ENCODE measurements at places on chromosomes 11 and 22.

DNA sequence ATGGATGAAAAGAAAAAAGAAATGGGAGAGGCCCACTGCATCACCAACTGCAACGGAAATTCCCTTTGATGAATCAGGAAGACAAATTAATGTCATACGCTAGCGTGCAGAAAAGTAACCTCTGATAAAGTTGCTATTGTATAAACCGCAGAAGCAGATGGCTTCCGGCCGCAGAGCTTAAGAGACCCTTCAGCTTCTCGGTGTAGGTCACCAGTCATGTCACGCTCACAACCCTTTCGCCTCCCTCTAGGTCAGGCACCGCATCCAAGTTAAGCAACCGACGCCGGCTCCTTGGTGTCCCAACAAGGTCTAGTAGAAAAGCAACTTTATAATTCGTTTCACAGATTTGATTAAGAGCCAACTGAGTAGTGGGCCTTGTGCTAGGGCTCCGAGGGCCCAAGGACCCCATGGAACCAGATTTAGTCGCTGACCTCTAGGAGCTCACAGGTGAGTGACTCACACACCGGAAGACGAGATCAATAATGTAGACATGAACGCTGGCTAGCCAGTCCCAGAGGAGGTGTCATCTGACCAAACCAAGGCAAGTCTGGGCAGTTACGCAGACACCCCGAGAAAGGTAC is 1.2 kb upstream of the ZFP91 start:
- H3K4me1 ChIP-seq: peaks cover 5% of the 10 kb centered on the region
- peak; percentile 84 for DNase-seq
- peak overlapping the region; percentile 94 for H3K4me3 ChIP-seq
- H3K27ac ChIP-seq: peak overlapping the region; percentile 98
- H3K27me3 ChIP-seq: no peaks in the 10 kb centered on the region
- H3K36me3 ChIP-seq: no peaks in the 10 kb centered on the region

- no peaks in the 10 kb centered on the region for H3K36me3 ChIP-seq
- no peak overlapping the region for H3K4me3 ChIP-seq
- no peak overlapping the region for H3K27ac ChIP-seq
- no peak for DNase-seq
- peaks cover 6% of the 10 kb centered on the region for H3K4me1 ChIP-seq
- H3K27me3 ChIP-seq: no peaks in the 10 kb centered on the region
Measured at GRCh38 chr22:36148411-36148810, 12.1 kb downstream of the APOL3 start.

GRCh38 chr11:121393855-121394254 is 58.3 kb upstream of the SORL1 start:
- H3K36me3 ChIP-seq: no peaks in the 10 kb centered on the region
- no peaks in the 10 kb centered on the region for H3K4me1 ChIP-seq
- no peak for DNase-seq
- no peak overlapping the region for H3K4me3 ChIP-seq
- no peaks in the 10 kb centered on the region for H3K27me3 ChIP-seq

DNA sequence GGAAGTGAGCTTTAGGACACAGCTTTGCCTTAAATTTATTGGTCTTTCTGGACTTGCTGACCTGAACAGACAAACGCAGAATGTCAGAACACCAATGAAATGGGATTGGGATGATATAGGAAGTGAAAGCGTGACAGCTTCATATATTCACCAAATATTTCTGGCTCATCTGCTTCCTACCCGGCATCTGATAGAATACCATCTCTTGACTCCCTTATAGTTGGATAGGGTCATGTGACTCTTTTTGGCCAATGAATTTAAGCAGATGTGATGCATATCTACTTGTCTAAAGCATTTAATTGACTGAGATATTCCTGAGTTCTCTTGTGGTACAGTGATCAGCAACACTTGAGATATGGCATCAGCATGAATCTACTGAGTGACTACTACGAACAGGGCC is 2.5 kb upstream of the CAPRIN1 start:
- no peaks in the 10 kb centered on the region for H3K36me3 ChIP-seq
- no peak for DNase-seq
- no peak overlapping the region for H3K27ac ChIP-seq
- no peaks in the 10 kb centered on the region for H3K27me3 ChIP-seq
- peaks cover under 1% of the 10 kb centered on the region for H3K4me1 ChIP-seq

GRCh38 chr11:121063728-121064127 is 37.3 kb upstream of the TECTA start:
- no peaks in the 10 kb centered on the region for H3K4me1 ChIP-seq
- H3K27me3 ChIP-seq: no peaks in the 10 kb centered on the region
- DNase-seq: no peak
- no peak overlapping the region for H3K4me3 ChIP-seq
- no peak overlapping the region for H3K27ac ChIP-seq
- H3K36me3 ChIP-seq: peaks cover 15% of the 10 kb centered on the region

GRCh38 chr22:49719046-49719445 is 108.6 kb downstream of the BRD1 start:
- H3K36me3 ChIP-seq: no peaks in the 10 kb centered on the region
- H3K4me1 ChIP-seq: no peaks in the 10 kb centered on the region
- H3K27ac ChIP-seq: no peak overlapping the region
- DNase-seq: peak; percentile 45

DNA sequence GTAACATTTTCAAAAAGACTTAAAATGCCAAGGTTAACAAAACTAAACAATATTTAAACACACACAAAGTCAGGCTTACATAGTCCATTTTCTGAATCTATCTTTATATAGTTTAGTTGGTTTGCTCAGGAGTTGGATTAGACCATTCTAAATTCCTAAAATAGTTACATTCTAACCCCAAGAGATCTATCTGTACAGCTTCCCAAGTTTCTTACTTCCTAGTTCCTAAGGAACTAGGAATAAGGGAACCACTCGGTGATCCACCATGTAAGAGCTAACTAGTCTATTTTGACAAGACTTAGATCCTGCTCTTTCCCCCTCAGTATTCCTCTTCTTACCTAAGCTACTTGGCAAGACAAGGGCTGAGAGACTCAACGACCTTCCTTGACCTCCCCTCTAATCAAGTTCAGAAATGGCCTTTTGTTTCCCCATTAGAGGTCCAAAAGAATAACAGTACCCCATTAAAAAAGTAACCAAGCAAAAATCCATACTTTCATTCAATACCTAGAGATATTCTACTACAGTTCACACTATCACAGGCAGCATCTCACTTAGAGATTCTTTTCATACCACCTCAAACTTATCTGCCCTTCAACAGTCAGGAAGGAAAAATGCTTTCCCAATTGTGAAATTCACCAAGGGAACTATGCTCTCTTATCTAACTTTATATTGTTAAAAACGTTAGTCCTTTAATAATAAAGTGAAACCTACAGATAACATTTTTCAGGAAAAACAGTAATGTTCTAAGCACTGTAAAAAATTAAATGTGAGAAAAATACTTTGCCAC is 253.1 kb downstream of the TTC28 start:
- no peaks in the 10 kb centered on the region for H3K27me3 ChIP-seq
- no peak for DNase-seq
- no peaks in the 10 kb centered on the region for H3K4me1 ChIP-seq
- no peaks in the 10 kb centered on the region for H3K36me3 ChIP-seq

DNA sequence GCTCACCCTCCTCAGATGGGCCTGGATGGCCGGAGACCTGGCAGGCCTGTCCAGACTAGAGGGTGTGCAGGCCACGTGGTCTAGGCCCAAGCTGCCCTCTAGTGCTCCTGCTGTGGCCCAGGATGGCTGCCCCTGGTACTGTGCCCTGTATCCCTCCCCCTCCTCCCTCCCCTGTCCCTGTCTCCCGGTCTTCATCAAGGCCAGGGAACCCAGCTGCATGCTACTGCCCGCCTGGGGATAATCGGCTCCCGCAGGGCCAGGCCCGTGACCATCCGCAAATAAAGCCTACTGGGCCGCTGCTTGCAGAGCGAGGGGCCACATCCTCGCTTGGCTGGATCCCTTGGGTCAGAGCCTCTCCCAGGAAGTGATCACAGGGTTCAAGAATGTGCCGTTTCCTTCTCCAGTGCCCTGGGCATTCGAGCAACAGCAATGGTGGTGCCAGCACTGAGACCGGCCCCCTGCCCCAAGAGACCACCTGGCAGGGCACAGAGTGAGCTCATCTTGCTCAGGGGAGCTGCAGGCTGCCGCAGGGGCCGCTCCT is 51.1 kb downstream of the WNT7B start:
- H3K4me1 ChIP-seq: no peaks in the 10 kb centered on the region
- no peak overlapping the region for H3K4me3 ChIP-seq
- H3K27me3 ChIP-seq: no peaks in the 10 kb centered on the region
- no peaks in the 10 kb centered on the region for H3K36me3 ChIP-seq
- no peak for DNase-seq
- no peak overlapping the region for H3K27ac ChIP-seq

GRCh38 chr11:116890193-116890592 is 52.8 kb upstream of the APOA1 start:
- H3K36me3 ChIP-seq: no peaks in the 10 kb centered on the region
- H3K27ac ChIP-seq: no peak overlapping the region
- no peak overlapping the region for H3K4me3 ChIP-seq

- H3K4me3 ChIP-seq: no peak overlapping the region
- no peaks in the 10 kb centered on the region for H3K27me3 ChIP-seq
- no peaks in the 10 kb centered on the region for H3K36me3 ChIP-seq
- DNase-seq: no peak
- H3K4me1 ChIP-seq: no peaks in the 10 kb centered on the region
Measured at GRCh38 chr11:124481365-124482323, 36.1 kb upstream of the OR8B8 start.

DNA sequence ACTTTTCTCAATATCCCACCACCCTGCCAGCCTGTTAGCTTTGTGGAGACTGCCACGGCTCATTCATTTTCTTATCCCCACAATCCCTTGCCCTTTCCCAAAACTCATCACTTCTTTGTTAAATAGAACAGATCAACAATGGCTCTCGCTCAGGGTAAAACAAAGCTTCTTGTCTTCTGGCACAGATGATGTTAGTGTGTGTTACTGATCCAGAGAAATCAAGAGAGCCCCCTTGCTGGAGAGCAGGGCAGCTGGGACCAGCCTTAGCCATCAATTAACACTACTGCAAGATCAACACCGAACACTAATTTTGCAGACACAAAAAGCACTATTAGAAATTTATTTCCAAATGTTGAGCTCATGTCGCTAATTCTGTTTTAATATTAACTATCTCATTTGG is 420.9 kb downstream of the TENM4 start:
- no peaks in the 10 kb centered on the region for H3K36me3 ChIP-seq
- no peak for DNase-seq
- H3K4me1 ChIP-seq: no peaks in the 10 kb centered on the region
- H3K4me3 ChIP-seq: no peak overlapping the region
- H3K27me3 ChIP-seq: no peaks in the 10 kb centered on the region

DNA sequence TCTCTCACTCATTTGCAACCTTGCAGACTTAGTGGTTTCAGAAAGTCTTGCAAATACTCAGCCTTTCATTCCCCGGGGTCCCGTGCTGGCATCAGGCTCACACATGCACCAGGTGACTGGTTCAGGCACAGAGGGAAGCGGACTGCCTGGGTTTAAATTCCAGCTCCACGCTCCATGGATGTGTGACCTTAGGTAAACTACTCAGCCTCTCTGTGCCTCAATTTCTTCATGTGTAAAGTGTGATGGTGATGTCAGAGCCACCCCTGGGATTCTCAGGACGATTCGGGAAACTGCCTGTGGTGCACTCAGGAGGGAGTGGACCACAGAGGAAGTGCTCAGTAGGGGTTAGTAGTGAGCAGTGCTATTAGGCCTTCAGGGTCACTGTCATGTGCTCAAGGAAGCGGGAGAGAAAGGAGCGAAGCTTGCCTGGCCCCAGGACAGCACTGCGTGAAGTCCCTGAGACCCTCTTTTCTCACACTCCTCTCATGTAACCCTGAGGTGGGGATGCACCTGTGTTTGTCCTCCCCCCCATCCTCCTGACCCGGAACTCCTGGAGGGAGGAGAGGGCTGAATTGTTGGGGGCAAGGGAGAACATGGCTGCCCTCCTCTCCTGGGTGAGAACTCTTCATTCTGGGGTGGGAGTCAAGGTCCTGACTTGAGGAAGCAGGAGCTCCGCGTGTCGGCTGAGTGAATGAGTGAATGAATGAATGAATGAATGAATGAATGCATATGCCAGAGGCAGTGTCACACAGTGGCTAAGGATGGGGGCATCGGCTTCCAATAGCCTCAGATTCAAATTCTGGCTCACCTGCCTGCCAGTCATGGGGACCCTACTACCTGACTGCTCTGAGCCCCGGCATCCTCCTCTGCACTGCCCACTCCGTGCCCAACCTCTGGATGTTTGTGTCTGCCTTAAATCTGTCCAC is 14.4 kb upstream of the UPK3A start:
- H3K4me1 ChIP-seq: peaks cover 27% of the 10 kb centered on the region
- no peak for DNase-seq
- H3K27me3 ChIP-seq: no peaks in the 10 kb centered on the region
- H3K36me3 ChIP-seq: no peaks in the 10 kb centered on the region

All from ascending aorta (tissue), 2 donors.